ENCODE measurements at places on chromosomes 1 and 21.

DNA sequence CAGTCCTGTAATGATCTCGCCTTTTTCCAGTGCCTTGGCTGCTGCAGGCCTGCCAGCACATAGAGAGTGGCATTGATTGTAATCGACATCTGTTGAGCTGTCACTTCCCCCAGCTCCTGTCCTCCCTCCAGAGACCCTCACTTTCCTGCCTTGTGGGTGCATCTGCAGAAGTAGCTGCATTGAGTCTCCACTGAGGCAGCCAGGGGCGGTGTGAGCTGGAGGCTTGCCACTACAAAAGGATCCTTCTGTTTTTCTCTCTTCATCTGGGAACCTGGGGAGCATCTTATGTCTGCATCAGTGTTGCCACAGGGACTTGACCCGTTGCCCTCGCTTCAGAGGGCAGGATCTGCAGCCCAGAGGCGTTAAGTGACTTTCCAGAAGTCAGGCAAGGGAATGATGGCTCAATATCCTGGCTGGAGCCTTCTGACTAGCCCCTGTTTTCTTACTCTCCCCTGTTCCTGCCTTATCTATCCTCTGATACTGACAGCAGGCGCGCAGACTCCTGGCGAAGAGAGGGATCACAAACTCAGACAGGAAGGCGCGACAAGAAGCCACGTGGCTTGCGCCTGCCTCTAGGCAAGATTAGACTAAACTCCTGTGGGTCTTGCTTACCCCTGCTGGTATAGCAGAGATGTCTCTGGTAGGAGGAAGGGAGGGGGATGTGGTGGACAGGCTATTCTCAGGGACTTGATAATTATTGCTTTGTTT is 13.3 kb upstream of the FMOD start:
- no peak for DNase-seq

DNA sequence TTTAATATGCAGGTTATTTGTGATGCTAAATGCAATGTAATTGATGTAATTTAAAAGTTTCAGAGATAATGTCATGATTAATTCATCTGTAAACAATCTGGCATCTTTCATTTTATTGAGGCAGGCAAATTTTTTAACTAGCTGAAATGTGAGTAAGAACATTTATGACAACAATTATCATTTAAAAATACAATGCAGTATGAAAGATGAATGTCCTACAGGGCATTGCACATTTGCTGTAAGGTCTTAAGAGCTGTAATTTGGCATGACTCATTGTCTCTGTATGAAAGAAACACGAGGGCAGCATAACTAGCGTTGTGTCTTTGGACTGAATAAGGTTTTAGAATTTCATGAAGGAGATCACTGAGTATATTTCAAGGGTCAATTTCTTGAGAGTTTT is 642.8 kb downstream of the PLA2G4A start:
- no peak for DNase-seq

DNA sequence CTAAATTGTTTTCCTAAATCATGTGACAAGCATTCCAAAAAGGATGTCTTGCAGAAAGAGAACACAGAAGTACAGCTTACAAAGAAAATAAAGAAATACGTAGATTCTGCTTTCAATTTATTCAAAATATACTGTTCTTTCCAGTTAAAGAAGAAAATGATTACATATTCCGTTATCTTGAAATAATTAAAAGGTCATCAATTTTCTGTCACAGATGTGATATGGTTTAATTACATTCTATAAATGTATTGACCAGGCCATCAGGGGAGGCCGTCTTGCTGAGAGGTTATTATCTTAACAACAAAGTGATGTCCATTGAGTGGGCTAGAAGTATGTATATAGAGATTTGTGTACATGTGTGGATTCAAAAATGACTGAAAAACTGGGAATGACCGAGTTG is 432.9 kb downstream of the SETD4 start:
- DNase-seq, result no peak

GRCh38 chr1:118148034-118148433 is 37.0 kb downstream of the SPAG17 start:
- DNase-seq, result no peak

DNA sequence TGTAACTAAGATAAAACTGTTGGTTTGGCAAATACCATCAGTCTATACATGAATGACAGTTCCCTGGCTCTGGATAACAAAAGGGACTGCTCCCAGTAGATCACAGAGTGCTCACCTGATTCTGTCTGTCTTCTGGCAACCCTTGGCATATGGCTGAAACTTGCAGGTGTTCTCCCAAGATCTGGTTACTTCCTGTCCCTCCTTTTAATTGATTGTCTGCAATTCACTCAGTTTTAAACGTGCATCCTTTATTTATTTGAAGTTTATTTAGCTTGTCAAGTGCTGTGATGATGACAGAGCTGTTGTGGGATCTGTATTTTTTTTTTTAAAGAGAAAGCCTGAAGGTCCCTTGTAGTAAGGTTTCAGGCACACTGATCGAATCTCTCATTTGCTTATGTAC is 3.4 kb downstream of the KCNA3 start:
- DNase-seq, result no peak

DNA sequence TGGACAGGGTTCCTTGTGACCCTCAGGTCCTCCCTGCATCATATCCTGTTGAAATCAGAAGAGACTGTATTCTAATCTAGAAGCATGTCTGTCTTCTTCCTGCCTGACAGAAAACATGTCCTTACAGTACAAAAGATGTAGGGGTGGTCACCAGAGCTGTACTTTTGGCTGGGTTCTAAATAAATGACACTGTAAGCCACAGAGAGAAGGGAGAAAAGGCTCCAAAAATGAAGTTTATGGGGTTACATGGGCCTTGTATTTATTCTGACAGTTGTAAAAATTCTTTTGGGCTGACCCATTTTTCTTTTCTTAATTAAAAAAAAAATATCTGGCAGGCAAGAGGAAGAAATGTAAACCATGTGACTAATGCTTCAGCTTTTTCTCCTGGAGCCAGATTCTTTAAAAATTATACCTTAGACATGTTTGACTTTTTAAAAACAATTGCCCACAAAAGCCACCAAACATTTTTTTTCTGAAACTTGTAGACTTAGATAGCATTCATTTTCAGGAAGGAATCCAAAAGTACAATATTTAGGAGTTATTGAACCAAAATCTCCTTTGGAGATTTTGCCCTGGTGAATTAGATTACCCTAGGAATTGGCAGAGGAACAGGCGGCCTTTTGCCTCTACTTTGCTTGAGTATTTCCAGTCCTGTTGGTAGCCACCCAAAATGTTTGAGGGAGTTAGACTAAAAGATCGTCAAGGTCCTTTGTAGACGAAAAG is 17.1 kb downstream of the RGL1 start:
- no peak for DNase-seq

GRCh38 chr1:180912801-180913565 is at the start of gene KIAA1614:
Gene KIAA1614, plus strand, starts transcription at chr1:180912897. Its CDS starts 347 bp downstream, at chr1:180913244.
- DNase-seq, result no peak

DNA sequence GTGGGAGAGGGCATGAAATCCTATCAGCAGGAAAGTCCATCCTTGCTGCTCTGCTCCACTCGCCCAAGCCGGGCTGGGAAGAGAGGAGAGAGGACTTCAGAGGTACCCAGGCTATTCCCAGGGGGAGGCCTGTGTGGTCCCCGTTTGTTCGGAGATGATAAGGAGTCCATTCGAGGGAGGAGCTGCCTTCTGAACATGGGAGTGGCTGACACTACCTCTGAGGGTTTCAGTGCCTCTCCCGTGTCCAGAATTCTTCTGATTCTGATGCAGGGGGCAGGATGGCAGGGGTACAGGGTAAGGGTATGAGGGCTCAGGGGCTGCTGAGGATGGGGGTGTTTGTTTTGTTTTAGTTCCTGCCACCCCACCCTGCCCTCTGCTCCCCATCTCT is 40.4 kb downstream of the BACE2 start:
- DNase-seq, result no peak

DNA sequence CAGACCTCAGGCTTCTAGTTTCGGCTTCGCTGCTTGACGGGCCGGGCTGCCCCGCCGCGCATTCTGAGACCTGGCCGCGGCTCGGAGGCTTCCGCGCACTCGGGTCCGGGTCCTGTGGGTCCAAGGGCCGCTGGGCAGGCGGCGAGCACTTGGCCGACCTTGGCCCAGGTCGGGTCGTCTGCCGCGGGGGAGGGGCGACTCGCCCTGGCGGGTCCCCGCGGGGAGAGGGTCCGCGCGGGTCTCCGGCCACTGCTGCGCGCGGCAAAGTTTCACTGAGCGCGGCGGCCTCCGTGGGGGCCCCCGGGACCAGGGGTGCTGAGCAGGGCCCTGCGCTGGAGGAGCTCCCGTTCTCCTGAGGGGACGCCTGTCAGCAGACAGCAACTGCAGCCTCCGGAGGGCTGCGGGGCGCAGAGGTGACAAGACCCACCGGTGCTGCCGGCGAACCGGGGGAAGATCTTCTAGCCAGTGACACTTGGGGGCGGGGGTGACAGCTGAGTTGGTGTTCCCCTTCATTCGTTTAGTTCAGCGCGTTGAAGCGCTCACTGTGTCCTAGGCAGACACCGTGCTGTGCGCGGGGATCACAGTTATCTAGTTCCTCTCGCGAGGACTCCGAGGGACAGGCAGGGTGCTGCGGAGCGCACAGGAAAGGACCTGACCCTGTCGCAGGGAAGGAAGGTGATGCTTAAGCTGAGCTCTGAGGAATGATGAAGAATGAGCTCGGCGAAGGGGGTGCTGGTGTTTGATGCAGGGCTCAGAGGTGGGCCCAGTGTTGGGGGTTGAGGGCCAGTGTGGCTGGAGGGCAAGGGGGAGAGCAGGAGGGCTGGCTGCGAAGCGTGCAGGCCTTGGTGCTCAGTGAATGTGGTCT is 725 bp downstream of the MTFR1L start:
- DNase-seq, result peak; percentile 48

- no peak for DNase-seq
Observed at GRCh38 chr21:18518054-18518481, 114.5 kb upstream of the TMPRSS15 start.

GRCh38 chr1:7418442-7419080 is 352.5 kb upstream of the VAMP3 start:
- no peak for DNase-seq

- no peak for DNase-seq
Observed at GRCh38 chr1:161784968-161785367, 18.8 kb downstream of the ATF6 start.

- no peak for DNase-seq
Observed at GRCh38 chr1:224789311-224789710, 140.2 kb upstream of the DNAH14 start.

DNA sequence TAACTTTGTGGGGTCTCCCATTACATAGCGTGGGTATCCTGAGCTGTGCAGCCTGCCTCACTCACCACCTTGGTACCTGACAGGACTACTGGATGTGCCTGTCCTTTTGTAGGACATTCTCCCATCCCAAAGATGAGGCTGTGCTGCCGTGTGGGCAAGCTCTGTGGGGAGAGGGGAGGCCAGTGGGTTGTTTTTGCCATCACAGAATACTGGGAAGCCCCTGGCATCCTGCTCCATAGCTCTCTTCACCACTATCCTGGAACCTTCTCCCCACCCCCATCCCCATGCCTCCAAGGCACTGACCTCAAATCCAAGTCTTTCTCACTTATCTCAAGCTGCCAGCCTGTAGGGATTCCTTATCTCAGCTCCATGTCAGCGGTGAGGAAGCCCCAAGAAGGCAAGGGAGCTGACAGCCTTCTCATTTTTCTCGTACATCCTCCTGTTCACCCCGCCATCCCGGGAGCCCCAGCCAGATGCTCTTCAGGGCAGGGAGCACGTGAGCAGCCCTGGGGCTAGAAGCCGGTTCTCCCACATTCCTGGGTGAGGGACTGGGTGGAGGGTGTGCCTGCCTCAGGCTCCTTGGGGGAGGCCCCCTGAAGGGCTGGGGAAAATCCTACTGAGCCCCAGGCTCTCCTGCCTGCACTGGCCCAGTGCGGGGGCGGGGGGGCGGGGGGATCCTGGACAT is 2.4 kb upstream of the ELF3 start:
- no peak for DNase-seq

- DNase-seq, result peak; percentile 31
Observed at GRCh38 chr1:153510984-153511410, 24.8 kb downstream of the S100A6 start.

DNA sequence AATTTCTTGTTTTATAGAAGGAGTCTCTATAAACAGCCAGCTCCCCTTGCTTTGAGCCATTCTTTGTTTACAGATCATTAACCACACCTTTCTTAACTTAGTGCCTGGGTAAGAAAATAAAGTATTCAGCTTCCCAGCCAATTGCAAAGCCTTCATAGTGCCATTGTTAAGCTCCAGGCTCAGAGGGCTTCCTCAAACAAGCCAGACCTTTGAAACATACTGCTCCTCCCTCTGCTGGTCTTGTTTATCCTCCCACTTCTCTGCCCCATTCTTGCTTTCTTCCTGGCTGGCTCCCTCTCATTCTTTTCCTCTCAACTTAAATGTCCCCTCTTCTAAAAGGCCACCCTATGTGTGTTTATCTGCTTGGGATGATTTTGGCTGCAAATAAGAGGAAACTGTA is 319.4 kb upstream of the ST6GALNAC5 start:
- no peak for DNase-seq

DNA sequence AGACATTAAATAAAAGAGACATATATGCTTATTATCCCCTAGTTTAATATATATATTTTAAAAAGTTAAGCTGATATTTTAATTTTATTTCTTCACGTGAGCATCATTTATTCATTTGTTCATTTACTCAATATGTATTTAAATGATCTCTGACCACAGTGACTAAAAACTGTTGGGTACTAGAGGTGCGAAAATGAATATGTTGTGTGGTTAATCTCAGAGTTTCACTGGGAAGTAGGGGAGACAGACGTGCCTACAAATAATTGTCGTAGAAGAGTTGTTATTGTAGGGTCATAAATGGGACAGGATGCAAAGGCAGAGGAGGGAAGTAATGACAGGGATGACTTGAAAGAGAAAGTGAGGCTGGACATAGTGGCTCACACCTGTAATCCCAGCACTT is 213.0 kb upstream of the CACYBP start:
- DNase-seq, result peak; percentile 38

DNA sequence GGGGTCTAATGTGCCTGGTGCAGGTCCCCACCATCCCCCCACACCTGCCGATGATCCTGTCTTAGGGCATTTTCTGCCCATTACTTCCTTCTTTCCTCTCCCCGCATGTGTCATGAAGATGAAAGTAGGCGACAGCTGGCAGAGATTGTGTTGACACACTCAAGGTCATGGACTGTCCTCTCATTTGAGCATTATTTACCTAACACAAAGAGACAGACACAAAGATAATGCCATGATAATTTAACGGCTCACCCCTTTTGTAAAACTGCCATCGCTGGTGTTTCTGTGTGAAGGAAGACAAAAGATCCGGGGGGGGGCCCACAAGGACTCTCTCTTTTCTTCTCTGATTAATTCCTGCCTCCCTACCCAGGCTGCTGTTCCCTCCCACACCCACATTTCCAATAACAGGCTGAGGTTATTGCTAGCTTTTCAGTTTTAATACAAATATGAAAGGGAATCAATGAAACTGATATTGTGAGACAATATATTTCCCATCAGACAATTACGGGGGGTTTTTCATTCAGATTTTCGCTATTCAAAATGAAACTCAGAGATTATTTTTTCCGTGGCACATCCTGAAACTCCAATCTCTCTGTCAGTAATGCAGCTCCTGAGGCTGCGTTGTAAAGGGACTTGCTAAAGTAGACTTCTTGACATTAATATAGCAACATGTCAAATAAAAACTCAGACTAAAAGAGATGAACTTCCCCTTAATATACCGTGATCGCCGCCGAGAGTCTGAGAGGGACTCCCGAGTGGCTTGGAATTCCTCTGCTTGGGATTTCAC is 561.1 kb downstream of the NPHP4 start:
- no peak for DNase-seq
